ENCODE measurements at places on chromosomes 2 and 18.

DNA sequence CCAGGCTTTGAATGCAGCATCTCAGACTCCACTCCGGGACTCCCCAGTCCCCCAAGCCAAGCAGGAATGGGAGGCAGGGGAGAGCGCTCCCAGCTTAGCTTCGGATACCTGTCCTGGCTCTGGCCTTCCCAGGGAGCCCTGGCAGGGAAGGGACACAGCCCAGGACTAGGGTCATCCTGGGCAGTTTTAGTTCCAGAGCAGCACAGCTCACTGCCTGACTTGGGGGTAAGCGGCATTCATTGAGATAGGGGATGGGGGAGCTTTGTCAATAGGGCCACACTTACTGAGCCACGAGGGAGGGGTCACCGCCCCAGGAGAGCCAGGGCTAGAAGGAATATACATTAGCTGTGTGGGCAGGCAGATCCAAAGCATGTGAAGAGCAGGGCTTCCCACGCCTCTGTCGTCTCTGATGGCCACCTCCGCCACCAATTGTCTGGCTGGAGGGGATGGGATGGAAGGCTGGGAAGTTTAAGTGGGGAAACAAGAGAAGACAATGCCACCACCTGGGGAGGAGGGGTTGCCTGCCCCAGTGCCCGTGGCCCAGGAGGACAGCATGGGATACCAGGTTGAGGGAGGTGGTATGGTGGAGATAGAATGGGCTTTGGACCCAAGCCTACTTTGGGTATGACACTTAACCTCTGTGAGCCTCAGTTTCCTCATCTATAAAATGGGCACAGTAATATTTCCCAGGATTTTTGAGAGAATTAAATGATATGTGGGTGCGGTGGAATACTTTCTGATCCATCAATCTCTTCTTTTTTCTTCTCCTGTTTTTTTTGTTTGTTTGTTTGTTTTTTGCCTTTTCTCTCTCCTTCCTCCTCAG lies 40.2 kb downstream of the SCTR start:
- DNase-seq: no peak

DNA sequence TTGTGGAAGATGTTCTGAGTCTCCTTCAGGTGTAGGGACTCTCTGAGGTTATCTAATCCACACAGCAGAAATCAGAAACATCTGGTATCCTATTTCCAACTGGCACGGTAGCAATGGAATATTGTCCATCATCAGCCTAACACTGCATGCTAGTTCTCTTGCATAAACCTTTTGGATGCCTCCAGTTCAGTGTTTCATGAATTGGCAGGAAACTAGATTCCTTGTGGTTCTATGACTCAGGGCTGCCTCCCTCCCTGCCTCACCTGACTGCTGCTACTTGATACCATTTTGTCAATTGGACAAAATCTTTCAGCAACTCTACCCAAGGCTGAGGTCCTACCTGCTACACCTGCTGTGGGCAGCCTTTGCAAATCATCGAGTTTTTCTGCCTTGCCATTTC lies 130.9 kb downstream of the TPGS2 start:
- DNase-seq: no peak

GRCh38 chr2:194363878-194364277 lies 1293.1 kb upstream of the SLC39A10 start:
- DNase-seq: no peak

DNA sequence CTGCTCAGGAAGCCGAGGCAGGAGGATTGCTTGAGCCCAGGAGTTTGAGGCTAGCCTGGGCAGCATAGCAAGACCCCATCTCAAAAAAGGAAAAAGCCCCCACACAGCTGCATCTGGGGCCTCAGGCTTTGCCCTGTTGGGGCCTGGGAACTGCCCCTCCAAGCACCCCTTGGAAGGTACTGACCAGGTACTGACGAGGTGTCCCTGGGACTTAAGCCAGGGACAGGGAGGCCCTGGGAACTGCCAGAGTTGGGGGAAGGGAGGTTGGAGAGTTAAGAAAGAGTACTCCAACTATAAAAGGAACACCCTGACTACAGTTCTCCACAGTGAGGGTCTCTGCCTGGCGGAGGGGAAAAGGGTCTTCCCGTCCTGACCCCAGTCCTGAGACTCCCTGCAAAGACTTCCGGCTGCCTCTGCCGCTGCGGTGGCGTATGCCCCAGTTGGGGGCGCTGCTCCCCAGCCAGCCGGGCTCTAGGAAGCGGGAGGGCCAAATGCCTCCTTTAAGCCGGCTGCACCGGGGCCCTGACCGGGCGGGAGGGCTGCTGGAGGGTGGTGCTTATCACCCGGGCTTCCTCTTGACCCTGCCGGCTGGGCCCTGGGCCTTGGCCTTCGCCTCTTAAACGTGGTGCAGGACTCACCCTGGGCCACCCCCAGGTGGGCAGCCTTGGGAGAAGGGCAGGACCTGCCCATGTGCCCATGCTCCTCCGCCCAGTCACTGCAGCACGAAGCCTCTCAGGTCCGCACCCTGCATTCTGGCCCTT lies 12.8 kb downstream of the SLC30A3 start:
- no peak for DNase-seq

DNA sequence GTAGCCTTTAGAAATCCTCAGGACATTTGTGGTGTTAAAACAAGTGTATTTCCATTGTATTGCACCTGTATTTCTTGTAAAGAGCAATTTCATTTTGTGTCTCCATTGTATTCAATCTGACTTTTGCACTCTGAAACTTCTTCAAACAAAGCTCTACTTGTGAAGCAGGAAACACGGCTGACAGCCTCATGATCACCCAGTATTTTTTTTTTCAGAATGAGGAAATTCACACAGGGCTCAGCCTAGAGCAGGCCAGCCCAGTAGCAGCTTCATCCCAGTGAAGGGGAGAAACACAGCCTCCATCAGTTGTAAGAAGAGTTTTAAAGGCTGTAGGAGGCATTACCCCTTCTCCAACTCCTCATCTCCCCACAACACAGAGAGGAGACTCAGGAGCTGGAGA lies 175.9 kb upstream of the KLHL29 start:
- DNase-seq: no peak

DNA sequence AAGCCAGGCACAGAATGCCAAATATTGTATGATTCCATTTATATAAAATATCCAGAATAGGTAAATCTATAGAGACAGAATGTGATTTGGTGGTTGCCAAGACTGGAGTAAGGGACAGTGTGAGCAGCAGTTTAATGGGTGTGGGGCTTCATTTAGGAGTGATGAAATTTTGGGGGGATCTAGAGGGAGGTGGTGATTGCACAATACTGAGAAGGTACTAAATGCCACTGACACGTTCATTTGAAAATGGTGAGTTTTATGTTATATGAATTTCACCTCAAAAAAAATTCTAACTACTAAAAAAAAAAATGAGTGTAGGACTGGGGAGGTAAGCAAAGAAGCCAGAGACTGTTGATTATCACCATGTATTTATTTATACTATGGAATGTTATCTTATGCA lies 974.5 kb upstream of the ZEB2 start:
- DNase-seq: no peak
